ENCODE measurements at places on chromosomes 6 and 20.
A peak's percentile ranks its signal among the peaks of the same experiment; 100 is the strongest.

DNA sequence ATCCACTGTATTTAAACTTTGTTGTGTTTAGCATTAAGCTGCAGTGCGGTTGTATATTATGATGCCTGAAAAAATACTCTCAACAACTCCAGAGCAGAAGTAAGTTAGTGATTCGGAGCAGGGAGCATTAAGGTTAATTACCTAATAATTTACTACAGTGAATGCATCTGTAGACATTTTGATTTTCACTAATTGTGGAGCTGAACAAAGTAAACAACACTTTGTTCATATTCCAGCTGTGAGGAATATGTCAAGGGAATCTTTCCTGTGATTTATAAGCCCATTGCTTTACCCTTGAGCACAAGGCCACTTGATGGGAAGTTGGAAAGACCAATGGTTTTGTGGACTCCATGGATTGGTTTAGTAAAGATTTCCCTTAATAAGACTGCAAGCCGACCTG, 77.1 kb downstream of the CBLN4 start:
- no peak for DNase-seq

GRCh38 chr6:3328145-3328544, 69.4 kb downstream of the PSMG4 start:
- DNase-seq: peak; percentile 35

DNA sequence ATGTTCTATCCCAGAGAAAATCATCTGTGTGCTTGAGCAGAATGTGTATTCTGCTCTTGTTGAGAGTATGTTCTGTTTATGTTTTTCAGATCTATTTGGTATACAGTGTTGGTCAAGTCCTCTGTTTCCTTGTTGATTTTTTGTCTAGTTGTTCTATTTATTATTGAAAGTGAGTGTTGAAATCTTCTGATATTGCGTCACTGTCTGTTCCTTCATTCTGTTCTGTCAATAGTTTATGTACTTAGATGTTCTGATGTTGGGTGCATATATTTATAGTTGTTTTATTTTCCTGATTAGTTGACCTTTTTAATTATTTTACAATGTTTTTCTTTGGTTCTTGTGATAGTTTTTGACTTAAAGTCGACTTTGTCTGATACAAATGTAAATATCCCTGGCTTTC, 458.7 kb upstream of the HSF2 start:
- DNase-seq: no peak

GRCh38 chr6:38604700-38605099, 35.0 kb downstream of the BTBD9 start:
- no peak for DNase-seq

DNA sequence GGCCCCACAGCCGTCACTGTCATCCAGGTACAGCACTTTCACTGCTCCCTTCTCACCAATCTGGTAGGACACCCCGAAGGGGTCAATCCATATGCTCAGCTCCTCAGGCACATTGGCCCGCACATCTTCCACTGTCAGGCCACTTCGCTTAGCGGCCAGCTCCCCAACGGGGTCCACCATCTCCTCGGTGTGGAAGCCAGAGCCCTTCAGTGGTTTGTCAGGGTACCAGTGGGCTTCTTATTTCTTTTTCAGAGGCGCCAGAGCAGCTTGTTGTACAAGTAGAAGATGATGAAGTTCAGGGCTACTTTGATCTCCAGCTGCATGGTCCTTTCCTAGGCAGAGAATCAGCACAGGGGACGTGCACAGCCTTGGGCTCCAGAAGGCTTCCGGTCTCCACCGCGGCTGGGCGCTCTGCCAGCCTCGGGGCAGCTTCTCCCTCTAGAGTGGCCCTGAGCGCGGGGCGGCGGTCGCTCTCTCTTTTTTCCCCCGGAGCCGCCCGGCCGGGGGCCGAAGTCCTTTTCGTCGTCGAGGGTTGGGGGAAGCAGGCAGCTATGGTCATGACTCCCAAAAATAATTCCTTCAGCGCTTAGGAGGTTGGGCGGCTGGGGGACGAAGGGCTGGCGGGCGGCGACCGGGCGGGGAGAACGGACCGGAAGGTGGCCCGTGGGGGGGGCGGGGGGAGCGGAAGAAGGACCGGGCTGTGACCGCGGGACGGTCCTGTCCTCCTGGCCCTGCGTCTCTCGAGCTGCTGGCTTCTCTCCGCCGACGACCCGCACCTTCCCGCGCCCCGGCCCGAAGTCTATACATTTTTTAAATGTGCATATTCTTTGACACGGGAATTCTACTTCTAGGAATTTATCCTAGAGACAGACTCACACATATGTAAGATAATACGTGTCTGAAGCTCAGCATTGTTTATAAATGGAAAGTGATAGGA, 6.5 kb upstream of the ZSCAN9 start:
- no peak for DNase-seq

DNA sequence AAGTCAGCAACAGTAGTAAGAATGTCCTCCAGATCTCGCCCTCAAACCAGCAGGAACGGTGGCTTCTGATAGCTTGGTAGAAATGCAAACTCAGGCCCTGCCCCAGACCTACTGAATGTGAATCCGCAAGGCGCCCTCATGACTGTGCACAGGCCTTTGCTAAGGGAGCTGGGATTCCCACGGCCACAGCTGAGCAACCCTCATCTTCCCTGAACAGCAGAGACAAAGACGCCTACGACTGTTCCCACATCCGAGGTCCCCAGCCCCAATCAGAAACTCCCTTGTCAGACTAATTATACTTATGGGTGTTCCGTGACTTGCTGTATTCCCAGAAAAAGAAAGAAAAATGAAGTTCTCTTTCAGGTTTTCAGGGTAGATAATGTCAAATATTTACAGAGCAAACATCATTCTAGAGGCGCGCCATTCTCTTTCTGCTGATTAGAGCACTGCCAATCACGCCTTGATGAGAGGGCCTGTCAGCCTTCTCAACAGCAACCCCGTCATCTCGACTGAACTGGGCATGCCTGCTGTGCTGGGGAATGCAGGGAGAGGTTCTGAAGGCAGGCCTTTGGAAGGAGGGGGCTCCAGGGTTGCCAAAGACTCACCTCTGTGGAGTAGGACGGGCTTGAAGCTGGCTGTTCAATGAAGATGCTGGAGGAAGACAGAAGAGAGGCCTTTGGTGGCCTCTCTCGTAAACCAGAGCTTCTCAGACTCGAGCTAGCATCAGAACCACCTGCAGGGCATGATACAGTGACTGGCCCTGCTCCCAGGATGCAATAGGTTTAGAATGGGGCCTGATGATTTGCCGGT, 79.9 kb downstream of the ZNF217 start:
- DNase-seq: no peak

DNA sequence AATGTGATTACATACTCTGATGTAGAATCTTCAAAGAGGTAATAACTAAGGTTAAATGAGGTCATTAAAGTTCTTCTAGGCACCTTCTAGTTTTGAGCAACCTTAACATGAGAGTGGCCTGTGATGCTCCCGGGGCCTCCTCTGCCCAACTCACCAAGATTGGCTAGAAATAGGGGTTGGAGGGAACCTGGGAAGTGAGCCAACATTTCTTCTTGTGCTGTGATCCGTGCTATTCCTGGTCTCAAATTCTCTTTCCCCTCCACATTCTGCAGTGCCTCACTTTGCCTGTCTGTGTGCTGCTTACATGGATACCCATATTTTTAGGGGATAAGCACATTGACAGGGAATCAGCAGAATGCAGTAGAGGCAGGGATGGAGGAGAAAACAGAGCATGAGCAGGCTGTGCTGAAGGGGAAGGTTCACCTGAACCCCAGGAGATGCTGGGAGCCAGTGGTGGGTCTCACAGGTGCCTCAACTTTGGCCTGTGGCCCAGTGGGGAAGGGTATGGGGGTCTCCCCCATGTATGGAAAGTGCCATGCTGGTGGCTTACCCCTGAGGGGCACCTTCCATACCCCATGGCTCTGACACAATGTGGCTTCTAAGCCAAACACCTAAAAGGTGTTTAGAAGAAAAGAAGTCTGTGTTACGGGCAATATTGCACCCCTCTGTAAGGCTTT, 164.7 kb upstream of the CHD6 start:
- no peak for DNase-seq

DNA sequence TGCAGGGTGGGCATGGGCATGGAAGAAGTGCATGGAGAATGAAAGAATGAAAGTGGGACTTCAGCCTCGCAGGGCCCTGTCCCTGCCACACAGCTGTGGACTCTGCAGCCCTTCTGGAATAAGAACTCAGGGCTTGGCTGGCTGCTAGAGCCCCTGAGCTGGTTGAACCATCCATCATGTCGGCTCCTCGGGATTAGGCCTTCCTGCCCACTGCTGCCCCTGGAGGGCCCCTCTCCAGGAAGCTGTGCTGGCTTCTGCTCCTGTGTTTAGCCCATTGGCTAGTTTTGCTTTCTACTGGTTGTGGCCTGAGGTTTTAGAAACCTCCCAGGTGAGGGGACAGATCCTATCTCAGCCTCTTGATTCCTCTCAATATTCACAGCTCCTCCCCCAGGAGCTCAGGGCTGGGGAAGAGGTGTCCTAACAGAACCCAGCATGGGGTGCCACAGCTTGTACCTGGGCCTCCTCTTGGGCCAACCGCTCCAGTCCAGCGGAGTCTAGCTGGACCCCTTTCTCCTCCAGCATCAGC, 7.9 kb downstream of the AARS2 start:
- DNase-seq: no peak

GRCh38 chr6:169101036-169101805, 152.4 kb downstream of the THBS2 start:
- DNase-seq: no peak

DNA sequence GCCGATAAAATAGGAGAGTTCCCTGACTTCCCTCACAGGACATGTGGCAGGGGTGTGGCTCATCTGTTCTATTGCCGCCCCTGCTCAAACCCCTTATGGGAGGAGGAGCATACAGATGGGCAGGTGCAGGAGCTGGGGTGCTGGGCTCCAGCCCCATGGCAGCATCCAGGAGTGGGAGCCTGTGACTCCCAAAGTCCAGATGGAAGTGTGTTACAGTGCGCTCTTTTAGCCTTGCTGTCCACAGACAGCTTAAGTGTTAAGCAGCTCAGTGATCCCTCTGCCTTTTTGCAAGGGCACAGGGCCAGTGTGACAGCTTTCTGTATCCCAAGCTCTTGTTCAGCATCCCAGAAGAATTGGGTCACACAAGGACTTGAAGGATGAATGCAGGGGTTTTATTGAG, 212.3 kb upstream of the MYLIP start:
- no peak for DNase-seq

DNA sequence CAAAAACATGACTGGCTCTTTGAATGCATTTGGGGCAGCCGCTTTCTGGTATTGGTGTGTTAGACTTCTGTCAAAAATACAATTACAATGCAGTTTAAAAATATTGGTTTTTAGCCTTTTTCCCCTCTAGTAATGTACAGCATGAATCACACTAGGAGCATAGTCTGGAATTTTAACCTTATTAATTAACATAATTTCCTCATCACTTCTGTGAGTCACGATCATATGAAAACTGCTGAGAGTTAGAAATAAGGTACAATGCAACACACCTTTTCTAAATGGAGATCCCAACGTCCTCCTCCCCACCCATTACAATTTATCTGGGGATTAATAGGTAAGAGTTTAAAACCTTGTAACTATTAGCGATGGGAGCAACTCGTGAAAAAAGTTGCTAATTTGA, 297.1 kb upstream of the RIMS1 start:
- no peak for DNase-seq

DNA sequence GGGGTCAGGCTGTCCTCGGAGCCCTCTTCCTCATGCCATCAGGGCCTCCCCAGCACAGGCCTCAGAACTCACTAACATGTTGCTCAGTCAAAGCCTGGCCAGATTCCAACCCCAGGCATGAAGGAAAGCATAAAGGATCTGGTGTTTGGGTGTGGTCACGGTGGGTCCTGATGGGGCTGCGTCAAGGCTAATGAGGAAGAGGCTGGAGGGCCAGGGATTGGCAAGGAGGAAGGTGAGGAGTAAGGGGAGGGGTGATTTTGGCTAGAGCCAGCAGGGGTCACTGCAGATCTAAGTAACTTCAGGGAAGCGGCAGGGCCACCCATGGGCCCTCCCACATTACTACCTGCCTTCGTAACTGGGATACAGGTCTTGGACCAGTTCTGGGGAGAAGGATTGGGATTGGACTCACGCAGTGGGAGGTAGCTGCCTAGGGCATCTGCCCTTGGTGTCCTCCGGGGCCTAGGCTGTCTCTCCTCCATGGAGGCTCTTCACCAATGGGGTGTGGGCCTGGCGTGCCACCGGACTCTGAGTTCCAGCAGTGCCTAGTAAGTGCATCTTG, 36.2 kb upstream of the MRPS18A start:
- DNase-seq: no peak

- no peak for DNase-seq
Measured at GRCh38 chr6:70258483-70258882, 44.4 kb downstream of the COL9A1 start.

DNA sequence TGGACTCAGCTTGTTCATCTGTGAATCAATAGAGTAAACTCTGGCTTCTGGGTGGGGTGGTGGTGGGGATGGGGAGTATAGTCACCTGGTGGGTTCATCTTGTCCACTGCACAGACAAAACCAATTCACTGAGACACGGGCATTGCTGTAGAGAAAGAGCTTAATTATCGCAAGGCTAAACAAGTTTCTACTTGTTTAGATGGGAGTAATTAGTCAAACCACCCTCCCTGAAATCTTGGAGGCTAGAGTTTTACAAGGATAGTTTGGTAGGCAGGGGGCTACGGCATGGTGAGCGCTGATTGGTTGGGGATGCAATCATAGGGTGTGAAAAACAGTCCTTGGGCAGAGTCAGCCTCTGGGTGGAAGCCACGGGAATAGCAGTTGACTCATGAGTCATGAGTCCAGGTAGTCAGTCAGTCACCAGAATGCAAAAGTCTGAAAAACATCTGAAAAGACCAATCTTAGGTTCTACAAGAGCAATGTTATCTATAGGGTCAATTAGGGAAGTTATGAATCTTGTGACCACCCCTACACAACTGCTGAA, 77.8 kb downstream of the STMND1 start:
- DNase-seq: peak; percentile 35

- no peak for DNase-seq
Measured at GRCh38 chr6:14442242-14442641, 324.7 kb downstream of the CD83 start.

- DNase-seq: no peak
Measured at GRCh38 chr6:137552146-137552545, 58.0 kb upstream of the OLIG3 start.

DNA sequence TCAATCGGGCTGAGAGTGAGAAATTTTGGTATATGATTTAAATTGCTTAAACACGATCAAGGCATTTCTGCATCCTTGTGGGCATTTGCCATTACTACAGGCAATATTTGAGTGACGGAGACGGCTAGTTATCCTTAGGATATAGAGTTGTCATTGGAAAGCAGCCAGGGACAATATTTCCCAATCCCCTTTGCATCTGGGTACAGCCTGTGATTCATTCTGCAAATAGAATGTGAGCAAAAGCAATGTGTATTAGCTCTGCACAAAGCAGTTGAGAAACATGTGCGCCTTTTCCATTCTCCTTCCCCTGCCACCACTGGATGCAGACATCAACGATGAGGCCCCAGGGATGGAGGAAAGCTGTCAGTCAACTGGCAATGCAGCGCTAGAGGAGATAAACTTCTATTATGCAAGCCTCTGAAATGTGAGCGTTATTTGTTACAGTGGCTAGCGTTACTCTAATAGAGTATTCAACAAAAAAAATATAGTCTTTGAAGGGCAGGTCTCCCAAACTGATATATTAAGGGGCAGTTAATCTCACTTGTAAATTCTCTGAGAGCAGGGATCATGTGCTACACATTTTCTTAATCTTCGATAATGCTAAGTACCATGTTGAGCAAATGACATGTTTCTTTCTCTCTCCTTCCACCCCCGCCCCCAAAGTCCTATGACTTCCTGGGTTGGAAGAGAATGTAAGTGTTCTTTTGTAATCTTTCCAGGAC, 37.1 kb upstream of the NCOA3 start:
- DNase-seq: peak; percentile 92

Data from T1000 (cell line).